ENCODE measurements at places on chromosomes 3 and 15.

- DNase-seq: no peak
Observed at GRCh38 chr3:171748064-171748924, 62.0 kb downstream of the PLD1 start.

GRCh38 chr3:13557417-13557816 lies 8.5 kb downstream of the FBLN2 start:
- DNase-seq: no peak

DNA sequence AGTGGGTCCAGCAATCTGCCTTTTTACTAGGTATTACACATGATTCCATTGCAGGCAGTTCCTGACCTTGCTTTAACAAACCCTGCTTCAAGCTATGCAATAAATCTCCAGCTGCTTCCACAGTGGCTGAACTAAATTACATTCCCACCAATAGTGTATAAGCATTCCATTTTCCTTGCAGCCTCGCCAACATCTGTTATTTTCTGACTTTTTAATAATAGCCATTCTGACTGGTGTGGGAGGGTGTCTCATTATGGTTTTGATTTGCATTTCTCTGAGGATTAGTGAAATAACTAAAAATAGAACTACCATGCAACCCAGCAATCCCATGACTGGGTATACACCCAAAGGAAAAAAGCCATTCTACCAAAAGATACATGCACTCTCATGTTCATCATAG lies 36.4 kb upstream of the DNAJC13 start:
- DNase-seq: no peak

- no peak for DNase-seq
Observed at GRCh38 chr3:141302364-141303141, 65.8 kb upstream of the ZBTB38 start.

GRCh38 chr3:13542142-13542541 lies 6.8 kb upstream of the FBLN2 start:
- no peak for DNase-seq

GRCh38 chr3:110413807-110414748 lies 657.5 kb upstream of the NECTIN3 start:
- DNase-seq: no peak

DNA sequence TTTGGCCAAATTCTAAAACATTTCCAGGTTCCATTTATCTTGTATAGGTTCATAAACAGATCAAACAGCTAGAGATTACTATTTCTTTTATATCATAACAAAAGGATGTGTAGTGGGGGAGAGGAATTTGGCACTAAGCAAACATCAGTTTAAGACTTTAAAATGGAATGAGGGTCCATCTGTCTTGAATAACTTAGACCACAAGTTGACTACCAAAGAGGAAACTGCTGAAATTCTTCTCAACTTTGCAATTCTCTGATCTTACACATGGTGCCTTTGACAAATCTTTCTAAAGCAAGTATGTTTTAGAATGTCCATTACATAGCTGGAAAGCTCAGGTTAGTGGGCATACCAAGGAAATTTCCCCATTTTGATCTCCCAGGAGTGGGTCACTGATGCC lies 140.5 kb upstream of the ADAMTS9 start:
- no peak for DNase-seq

- no peak for DNase-seq
Observed at GRCh38 chr3:10280177-10280529, 12.6 kb downstream of the GHRL start.

GRCh38 chr3:104564045-104564643 lies 802.6 kb upstream of the ALCAM start:
- peak; percentile 54 for DNase-seq

All from stimulated activated CD4-positive, alpha-beta T cell treated with anti-CD3 and anti-CD28 coated beads, Interleukin-1b, Interleukin-23, amount 100 ng/mL, for 48 hours (primary cell).